ENCODE measurements at places on chromosomes 11 and 22. TPM values are rescaled to one million over a fixed set of nuclear protein-coding genes. Genes with fewer than 3 reads are reported as not detected.

SPA17 gene
- total RNA-seq: 1.8 TPM

- H3K4me1 ChIP-seq: no peaks in the 10 kb centered on the region
- H3K27ac ChIP-seq: no peak overlapping the region
- H3K27me3 ChIP-seq: no peaks in the 10 kb centered on the region
- H3K36me3 ChIP-seq: peaks cover 99% of the 10 kb centered on the region
- H3K4me3 ChIP-seq: no peak overlapping the region
These were observed 27.1 kb downstream of the HPS5 start for GRCh38 chr11:18294862-18295261.

MS4A7 gene
- 15.6 TPM for total RNA-seq

GGTLC3 gene
- total RNA-seq: not detected

GRCh38 chr22:43830931-43831560, 18.9 kb upstream of the EFCAB6 start:
- H3K27me3 ChIP-seq: peaks cover 45% of the 10 kb centered on the region
- peaks cover 23% of the 10 kb centered on the region for H3K4me1 ChIP-seq
- H3K36me3 ChIP-seq: no peaks in the 10 kb centered on the region
- no peak overlapping the region for H3K27ac ChIP-seq
- no peak for DNase-seq

PKNOX2 gene
- not detected for total RNA-seq

TESMIN gene
- total RNA-seq: 16.3 TPM

DNA sequence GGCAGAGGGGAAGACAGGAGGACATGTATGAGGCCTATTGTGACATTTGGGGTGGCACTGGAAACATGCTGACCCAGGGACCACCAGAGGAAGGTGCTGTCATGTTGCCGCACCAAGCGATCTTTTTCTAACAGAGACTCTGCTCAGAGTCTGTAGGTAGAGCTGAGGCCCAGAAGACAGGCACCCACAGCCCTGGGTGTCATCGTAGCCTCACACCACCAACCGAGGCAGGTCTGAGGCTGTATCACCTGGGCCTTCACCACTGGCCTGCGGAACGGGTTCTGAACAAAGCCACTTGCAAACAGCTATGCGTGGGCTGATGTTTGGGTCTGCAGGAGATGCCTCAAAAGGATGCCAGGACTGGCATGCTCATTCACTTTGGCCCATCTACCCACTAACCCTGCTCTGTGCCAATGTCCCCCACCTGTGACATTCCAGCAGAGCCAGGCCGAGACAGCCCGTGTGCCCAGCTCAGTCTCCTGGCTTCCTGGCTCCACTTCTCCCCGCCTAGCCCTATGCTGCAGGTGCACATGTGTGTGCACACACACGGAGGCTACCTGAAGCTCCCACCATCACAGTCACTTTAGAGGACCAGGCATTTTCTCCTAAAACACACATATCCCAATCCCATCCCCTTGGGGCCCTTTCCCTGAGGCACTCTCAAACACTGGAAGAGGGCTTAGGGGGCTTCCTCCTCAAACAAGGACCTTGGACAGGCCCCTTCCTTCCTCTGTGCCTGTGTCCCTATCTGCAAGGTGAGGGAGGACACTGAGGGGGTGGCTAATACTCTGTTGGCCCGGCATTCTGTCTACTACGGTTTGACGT, 3.6 kb downstream of the TRIM29 start:
- H3K4me1 ChIP-seq: no peaks in the 10 kb centered on the region
- H3K36me3 ChIP-seq: no peaks in the 10 kb centered on the region
- peak; percentile 9 for DNase-seq
- no peaks in the 10 kb centered on the region for H3K27me3 ChIP-seq
- H3K4me3 ChIP-seq: no peak overlapping the region

DNA sequence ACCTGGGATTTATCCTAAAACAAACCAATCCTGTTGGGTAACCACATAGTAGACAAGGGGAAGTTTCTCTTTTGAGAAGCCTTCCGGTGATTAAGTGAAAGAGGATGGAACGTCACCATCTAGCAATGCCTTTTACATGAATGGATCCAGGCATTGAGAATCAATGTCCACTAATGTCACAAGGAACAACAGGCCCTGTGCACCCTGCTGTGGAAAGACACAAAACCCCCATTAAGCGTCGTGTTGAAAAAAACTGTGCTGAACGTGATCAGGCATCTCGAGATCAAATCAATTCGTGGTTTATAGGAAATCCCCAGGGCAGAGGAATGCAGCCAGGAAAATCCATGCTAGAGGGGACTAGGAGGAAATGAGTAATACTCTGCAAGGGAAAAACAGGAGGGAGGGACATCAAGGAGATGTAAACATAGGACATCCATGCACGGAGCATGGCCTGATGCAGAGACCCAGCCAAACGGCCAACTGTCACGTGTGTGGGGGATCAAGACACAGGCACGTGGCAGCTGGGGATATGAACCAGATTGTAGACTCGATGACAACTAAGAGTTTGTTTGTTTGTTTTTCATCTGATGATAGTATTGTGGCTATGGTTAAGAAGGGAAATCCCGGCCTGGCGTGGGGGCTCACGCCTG, 38.6 kb upstream of the CARS1 start:
- no peak overlapping the region for H3K4me3 ChIP-seq
- H3K36me3 ChIP-seq: peaks cover 46% of the 10 kb centered on the region
- H3K4me1 ChIP-seq: peaks cover 7% of the 10 kb centered on the region
- DNase-seq: peak; percentile 25

Measured in stomach (tissue), 19 donors.